Left hindlimb (tissue), 1 donor: ENCODE measurements at places on chromosomes 5 and 9.

GRCh38 chr5:95274011-95274410 is 10.9 kb downstream of the MCTP1 start:
- DNase-seq: no peak

DNA sequence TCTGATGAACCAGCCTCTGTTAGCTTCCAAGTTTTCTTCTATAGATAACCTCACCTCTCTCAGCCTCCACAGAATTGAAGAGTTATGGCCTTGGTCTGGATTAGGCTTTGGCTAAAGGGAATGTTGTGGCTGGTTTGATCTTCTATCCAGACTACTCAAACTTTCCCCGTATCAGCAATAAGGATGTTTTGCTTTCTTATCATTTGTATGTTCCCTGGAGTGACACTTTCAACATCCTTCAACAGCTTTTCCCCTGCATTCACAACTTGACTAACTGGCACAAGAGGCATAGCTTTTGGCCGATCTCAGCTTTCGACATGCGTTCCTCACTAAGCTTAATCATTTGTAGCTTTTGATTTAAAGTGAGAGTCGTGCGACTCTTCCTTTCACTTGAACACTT is 28.1 kb upstream of the GNE start:
- no peak for DNase-seq

- no peak for DNase-seq
Observed at GRCh38 chr5:68460147-68460798, 244.7 kb downstream of the PIK3R1 start.

- DNase-seq: no peak
Observed at GRCh38 chr9:126607731-126608130, 6.0 kb upstream of the LMX1B start.

DNA sequence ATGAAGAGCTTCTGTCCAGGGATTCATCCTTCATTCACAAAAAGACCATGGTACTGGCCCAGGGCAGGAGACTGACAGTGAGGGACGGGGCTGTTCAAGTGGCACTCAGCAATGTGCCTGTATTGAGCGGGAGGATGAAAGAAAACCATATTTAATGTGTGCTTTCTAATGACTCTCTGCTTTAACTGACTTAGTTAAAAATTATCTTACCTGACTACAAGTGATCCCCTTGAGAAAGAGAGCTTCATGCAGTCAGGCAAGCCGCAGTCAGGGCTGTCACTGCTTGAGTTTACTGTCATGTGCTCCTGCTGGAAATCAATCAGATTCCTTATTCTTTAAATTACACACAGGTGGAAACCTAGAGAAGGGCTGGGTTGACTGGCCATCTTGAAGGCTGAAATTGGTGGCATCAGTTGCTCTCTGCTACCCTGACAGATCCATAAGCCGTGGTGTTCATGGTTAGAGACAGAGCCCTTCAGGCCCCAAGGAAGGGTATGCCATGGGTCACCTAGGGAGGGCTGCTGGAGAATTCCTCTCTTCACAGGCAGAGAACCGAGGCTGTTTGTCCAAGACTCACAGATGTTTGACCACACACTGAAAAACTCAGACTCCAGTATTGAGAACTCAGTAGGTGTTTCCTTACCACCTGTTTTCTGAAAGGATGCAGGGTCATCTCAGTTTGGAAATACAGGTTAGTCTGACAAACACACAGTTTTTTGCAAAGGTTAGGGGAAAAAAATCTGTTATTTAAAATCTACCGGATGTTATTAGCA is 70.9 kb downstream of the TRIO start:
- DNase-seq: no peak

DNA sequence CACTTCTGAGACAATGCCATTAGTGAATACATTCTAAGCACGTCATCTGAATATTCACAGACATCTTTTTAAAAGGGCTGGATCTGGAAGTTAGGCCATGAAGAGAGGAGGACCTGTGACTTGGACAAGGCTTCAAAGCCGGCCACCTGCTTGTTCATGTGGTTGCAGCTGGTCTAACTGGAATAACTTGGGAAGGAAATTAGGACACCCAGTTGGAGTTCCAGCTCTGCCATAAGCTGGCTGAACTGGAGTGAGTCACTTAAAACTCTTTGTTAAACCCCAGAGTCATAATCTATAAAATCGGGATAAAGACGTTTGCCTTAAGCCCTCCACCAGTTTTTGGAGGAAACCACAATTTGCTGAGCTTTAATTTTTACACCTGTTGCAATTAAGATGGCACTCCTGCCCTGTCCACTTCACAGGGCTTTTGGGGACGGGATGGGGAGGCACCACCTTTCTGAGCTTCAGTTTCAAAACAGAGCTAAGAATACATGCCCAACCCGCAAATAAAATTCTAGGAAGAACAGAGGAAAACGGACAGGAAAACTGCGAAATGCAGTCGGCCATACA is 536 bp upstream of the STX17 start:
- no peak for DNase-seq

DNA sequence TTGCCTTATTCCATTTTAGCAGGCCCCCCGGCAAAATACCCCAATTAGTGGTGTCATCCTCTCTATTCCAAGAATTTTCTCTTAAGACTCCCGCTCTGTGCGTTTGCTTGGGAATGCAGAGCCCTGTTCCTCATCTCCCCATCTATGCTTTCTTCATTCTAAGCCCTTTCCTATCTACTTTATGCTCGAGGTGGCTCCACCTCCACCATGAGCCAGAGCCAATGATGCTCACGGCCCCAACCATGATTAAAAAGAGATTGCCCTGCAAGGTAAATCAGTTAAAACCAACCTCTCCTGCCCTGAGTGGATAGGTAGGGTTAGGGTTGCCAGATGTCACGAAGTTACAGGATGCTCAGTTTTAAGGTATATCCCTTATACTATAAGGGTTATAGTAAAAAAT is 677 bp upstream of the TXNDC15 start:
- no peak for DNase-seq

DNA sequence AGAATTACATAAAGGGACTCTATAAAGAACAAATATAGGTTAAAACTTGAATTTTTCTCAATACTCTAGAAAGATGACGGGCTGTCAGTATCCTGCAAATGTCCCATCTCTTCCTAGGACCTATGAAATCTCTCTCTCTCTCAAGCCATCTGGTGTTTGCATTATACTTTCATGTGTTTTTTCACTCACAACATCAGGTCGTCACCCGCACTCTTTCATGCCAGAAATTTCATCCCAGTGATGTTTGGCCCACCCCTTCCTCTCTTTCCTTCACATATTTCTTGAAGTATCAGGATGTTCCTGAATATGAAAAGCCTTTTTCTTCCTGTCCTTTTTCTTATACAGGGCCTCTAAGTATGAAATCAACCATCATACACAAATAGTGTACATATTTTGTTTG is 63.3 kb upstream of the GAS1 start:
- DNase-seq: peak; percentile 63

- DNase-seq: no peak
Observed at GRCh38 chr5:178201221-178201926, 3.0 kb upstream of the HNRNPAB start.

DNA sequence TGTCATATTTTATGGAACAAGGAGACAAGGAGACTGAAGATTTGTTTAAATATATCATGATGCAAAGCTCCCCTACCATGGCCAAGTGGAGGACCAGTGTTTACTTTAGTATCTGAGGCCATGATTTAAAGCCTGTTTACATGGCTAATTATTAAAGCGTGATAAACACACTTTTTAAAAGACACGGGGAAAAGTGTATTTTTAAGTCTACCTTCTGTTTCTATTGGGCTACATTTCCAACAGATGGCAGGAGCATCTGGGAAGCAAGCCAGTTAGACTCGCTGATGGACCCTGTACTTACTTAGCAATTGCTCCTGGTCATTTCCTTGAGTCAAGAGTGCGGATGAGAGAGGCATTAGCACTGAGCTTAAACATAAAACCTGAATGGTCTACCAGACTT is 480.3 kb upstream of the SEMA6A start:
- DNase-seq: no peak

DNA sequence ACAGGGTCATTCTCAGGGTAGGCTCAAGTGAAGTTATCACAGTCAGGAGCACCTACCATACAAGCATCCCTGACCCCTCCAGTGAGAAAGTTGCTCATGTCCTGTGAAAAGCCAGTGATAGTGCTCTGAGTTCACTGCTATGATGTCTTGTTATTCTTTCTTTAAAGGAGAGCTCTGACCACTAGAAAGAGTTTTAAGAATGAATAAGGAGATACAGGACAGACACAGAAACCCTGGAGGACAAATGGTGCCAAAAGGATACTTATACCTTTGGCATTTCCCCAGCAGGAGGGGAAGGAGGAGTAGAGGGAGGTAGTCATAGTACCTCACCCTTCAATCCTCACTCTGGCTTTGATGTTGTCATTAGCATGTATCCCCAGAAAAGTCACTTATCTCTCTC is 84.0 kb upstream of the AGXT2 start:
- no peak for DNase-seq

GRCh38 chr5:87433945-87434344 is 21.2 kb upstream of the CCNH start:
- no peak for DNase-seq

GRCh38 chr5:102532123-102532522 is 33.3 kb upstream of the SLCO6A1 start:
- peak; percentile 70 for DNase-seq

DNA sequence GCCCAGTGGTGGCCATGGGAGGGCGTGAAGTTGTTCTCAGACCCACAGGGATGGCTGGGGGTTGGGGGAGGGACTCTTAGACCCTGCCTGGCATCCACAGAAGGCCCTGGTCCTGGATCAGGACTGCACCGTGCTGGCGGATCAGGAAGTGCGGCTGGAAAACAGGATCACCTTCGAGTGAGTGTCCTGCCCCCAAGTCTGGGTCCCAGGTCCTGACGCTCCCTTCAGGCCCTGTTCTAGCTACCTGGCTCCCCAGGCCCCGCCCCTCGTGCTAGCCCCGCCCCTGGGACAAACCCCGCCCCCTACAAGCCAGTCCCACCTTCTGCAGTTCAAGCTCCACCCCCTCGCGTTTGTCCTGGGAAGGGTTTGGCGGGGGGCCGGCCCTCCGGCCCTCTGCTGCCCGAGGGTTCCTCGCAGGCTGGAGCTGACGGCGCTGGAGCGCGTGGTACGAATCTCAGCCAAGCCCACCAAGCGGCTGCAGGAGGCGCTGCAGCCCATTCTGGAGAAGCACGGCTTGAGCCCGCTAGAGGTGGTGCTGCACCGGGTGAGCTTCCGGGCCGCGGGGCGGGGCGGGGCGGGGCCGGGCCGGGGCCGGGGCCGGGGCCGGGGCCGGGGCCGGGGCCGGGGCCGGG is 12.9 kb downstream of the RGS14 start:
- DNase-seq: peak; percentile 90

GRCh38 chr5:175684931-175685330 is 27.1 kb downstream of the HRH2 start:
- no peak for DNase-seq

- no peak for DNase-seq
Observed at GRCh38 chr5:169213479-169213878, 87.5 kb downstream of the SLIT3 start.

- no peak for DNase-seq
Observed at GRCh38 chr5:42832060-42832459, 20.4 kb upstream of the SELENOP start.

DNA sequence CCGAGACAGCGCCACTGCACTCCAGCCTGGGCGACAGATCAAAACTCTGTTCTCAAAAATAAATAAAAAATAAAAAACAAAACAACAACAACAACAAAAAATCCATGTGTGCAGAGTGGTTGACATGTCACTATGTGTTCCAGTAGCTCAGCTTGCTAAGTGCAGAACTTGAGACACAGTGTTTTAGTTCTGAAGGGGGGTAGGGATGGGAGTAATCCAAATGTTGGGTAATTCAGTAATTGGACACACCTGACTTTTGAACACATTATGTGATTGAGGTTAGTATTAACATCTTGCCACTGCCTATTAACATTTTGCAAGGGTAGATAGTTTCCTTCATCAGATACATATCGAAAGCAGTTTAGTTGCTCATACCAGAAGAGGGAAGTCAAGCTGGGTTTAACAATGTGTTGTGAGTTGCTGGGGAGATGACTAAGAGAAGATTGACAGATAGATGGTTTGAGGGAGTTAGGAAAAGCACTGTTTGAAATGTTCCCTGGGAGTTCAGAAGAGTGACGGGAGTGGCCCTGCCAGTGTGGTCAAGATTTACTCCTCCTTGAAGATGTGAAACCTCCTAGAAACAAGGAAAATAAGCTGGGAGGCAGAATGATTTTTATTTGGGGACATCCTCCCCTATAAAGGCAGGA is 928 bp downstream of the HACD4 start:
- no peak for DNase-seq

GRCh38 chr5:81827500-81827899 is 76.6 kb upstream of the SSBP2 start:
- DNase-seq: no peak

- peak; percentile 31 for DNase-seq
Observed at GRCh38 chr5:84274585-84275468, 109.9 kb downstream of the EDIL3 start.

DNA sequence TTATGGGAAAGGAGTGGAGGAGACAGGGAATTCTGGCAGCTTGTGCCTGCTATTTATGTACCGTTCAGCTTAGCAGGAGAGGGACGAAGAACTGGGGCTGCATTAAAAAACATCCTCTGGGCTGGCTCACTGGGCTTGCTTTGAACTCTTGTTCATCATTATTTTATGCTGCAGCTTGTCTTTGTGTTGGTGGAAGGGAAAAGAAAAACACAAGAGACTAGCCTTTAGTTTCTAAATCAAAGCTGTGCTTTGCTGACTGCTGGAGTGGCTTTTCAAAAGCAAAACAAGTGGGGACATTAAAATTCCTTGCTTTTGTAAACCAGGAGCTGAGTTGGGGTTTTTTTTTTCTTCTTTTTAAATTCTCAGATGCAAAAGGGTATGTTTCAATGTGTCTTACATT is 5.9 kb upstream of the RGMB start:
- no peak for DNase-seq

DNA sequence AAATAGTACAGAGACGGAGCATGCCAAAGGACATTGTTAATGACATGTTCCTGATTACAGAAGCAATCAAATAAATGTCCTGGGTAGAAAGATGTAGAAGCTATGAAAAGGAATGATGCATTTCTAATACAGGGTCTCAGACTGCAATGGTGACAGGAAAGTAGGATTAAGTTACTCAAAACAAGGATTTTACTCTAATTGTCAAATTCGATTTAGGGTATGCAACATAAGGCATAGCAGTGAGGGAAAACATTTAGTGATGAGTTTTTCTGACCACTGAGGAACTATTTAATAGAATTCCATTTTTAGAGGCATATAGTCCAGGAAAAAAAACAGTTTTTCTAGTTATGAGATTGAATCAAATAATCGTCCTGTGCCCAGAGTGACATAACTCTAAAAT is 715.1 kb upstream of the ACO1 start:
- DNase-seq: no peak

- no peak for DNase-seq
Observed at GRCh38 chr9:21542787-21543186, 60.7 kb upstream of the IFNE start.

- peak; percentile 35 for DNase-seq
Observed at GRCh38 chr9:136729144-136729543, 13.6 kb downstream of the LCN10 start.

GRCh38 chr5:139131465-139131864 is 66.7 kb downstream of the SIL1 start:
- DNase-seq: peak; percentile 79

GRCh38 chr5:142466195-142466971 is 141.6 kb upstream of the SPRY4 start:
- DNase-seq: peak; percentile 70

- no peak for DNase-seq
Observed at GRCh38 chr5:151128817-151129216, 28.8 kb downstream of the ANXA6 start.
